ELF-1 (cell line): ENCODE measurements at places on chromosomes 16 and 17.

GRCh38 chr16:50099957-50100648 is 34.3 kb downstream of the HEATR3 start:
- no peak for DNase-seq

GRCh38 chr16:80806927-80807340 is 2.5 kb upstream of the CDYL2 start:
- DNase-seq = no peak

DNA sequence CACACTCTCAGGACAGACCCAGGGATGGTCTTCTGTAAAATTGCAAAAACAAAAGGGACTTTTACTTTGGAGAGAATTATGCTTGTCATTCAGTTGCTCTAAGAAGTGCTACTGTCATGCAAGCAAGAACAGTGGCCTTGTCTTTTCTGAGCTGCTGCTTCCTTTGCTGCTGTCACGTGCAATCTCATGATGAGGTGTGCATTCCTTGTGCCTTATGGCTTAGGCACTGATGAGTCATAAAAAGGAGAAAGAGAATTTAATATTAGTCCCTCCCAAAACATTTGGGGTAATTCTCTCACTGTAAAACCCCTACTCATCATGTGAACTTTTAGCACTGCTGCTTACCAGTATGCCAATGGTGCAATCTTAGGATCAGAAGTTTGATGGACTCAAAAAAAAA is 2051.3 kb downstream of the TP53TG3F start:
- no peak for DNase-seq

DNA sequence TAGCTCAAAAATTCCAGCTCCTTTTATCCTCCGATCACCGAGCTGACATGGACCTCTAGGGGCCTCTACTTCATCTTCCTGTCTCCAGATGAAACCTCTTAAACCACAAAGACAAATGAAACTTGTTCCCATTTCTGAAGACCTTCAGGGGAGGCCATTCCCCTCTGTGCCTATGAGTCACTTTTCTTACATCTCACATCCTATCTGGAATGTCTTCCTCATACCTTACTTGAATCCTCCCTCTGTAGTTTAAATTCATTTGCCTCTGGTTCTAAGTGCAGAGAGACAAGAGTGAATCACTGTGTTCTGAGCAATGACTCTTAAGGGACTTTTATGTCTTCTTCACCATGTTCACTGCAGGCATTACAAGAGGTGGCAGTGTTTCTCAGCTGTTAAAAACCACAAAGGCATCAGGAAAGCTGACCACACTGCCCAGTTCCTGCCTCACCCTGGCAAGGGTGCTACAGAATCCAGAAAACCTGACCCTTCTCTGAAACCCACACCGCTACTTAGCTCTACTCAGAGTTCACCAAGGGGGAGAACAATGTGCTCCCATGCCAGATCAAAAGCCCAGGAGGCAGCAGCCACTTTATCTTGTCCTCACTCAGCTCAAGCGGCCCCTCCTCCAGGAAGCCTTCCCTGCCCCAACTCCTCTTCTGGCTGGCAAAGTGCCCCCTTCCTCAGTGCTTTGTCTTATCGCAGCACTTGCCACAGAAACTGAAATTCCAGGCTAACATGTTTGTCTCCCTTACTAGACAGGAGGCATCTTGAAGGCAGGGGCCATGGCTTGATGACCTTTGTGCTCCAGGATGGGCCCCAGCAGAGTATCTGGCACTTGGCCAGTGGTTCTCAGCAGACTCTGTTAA is 6.4 kb downstream of the CUEDC1 start:
- peak; percentile 52 for DNase-seq

- peak; percentile 58 for DNase-seq
Observed at GRCh38 chr16:2535625-2536013, 2.2 kb upstream of the PDPK1 start.

DNA sequence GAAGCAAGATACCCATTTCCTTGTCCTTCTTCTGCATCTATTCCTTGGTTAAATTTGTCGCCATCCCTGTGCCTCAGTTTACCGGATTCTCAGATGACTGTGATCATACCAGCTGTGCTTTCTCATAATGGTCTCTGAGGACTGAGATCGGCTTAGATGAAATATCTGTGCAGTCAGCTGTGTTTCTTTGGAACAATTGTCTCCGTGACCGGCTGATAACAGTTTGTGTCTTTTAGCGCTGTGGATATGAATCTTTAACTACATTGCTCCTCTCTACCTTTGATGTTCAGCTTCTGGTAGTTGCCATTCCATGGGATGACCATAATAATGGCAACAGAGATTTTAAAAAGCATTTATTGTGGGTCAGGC is 473 bp downstream of the FTO start:
- DNase-seq = no peak

- peak; percentile 53 for DNase-seq
Observed at GRCh38 chr17:57442914-57443571, 186.7 kb downstream of the MSI2 start.

DNA sequence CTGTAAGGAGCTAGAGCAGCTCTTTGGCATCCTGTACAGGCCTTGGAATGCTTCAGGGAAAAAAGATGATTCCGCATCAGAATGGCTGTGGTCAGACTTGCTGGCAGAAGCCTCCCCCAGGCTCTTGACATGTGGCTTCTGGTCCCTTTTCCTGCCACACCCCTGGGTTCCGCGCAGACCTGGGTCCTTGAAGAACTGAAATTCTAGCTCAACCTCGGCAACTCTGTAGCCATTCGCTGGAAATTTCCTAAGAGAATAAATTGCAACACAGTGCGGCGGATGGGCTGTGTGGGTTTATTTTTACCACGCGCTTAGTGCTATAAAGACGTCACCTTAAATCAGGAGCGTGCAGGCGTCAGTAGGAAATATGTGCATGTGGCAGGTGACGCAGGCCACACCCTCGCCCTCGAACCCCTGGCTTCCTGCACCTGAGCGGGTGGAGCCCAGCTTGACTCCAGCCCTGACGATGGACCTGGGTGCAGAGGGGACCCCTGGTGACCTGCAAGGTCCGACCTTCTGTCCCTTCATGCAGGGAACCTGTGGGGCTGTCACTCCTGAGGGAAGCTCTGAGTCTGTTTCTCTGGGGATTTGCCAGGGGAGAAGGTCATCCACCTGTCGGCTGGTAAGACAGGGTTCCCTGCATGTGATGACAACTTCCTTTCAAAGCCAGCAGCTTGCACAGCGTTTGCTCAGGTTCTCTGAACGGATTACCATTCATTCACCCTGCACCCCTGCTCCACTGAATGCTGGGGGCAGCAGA is 46.3 kb downstream of the METRNL start:
- DNase-seq = no peak

DNA sequence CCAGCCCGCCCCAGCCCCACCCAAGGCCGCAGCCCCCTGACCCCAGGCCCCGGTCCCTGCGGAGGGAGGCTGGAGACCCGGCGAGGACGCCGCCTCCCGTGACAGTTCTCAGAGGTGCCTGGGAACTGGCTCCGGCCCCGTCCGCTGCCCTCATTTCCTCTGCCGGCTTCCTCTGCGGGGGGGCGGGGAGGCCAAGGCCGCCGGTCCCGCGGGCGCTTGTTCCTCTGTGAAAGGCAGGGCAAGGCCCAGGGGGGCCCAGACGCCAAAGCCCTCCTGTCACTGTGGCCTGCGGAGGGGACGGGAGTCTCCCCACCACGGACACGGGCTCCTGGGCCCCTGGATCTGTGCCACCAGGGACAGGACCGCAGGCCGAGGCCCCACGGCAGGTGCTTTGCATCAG is 5.0 kb upstream of the PVALEF start:
- DNase-seq = no peak

DNA sequence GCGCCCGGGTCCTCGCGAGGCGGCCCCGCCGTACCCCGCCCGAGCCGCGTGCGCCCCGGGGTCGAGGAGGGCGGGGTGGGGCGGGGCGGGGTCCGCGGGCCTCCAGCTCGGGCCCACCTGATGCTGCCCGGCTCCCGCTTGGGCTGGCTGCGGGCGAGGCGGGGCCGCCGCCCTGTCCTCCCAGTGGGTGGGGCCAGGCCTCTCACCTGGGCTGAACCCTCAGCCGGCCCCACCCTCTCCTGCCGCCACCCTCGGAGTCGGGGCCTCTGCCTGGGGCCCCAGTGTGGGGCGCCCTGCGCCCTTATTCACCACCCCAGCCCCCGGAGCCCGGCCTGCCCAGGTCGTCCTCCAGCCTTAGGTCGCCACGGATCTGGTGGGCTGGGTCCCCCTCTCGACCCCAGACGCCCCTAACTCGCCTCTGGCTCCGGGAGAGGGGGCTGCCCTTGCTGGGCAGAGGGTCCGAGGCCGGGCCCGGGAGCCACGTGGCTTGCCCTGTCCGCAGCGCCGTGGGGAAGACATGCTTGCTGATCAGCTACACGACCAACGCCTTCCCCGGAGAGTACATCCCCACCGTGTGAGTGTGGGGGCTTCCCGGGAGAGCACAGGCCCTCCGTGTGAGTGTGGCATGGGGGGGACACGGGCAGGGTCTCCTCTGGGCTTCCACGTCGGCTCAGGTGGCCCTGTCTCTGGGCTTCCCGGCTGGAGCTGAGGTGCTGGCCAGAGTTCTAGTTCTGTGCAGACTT is 578 bp downstream of the RAC3 start:
- no peak for DNase-seq

DNA sequence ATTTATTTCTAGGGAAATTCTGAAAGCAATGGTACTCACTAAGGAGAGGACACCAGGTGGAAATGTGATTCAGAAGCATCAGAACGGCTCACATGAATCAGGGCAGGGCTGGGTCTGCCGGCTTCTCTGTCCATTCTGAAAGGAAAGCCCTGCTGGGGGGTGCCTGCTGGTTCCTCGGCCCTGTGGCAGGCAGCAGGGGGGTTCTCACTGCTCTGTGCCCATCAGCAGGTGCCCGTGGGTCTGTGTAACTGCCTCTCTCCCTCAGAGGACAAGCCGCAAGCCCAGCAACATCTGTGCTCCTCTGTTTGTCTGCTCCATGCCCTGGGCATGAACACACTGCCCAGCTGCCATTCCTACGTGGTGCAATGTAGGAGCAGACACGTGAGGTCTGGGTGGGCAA is 74.9 kb upstream of the ZNF423 start:
- no peak for DNase-seq

DNA sequence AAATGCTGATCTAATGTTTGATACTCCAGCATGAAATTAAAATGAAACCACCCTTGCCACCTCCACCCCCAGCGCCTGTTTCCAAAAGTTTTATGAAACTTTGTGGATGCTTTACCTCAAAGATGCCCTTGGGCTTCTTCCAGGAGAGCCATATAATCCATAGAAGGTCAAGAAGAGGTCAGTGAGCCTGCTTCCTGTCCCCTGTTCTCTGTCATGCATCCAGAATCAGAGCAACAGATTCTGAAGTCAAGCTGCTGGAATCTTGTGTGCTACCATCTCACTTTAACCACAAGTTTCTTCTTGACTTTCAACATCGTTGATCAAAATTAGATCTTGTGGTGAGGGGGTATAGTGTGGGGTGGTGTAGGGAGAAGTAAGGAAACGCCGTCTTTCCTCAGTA is 8.6 kb downstream of the GOSR2 start:
- DNase-seq = no peak

DNA sequence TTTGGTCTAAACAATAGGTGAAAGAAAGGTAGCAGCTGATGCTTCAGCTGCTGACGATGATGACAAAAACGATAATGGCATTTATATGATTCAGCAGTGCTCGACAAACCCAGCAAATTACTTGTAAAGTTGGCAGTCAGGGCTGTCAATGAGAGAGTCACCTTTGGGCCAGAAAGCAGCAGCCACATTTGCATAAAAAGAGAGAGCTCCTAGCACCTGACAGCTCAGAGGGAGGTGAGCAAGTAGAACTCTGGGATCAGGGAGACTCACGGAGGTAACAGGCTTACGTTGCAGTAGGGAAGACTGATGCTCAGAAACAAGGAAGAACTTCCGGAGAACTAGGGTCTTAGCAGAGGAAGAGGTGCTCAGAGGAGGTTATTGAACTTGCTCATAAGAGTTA is 291.9 kb upstream of the ZFHX3 start:
- DNase-seq = no peak

GRCh38 chr16:24890746-24891145 is 45.0 kb downstream of the SLC5A11 start:
- DNase-seq = no peak

DNA sequence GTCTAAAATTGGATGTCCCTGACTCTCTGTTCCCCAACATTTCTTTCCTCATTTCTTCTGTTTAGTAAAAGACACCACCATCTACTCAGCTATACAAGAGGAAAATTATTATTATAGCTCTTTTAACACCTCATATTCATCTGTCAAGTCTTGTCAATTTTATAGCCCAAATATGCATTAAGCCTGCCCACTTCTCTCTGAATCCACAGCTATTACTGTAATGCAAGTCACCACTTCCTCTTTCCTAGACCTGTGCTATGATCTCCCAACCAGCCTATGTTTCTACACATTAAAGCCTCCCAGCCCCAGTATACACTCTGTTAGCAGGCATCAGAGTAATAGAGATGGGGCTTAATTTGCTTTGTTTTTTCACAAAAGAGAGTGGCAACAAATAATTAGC is 252.9 kb downstream of the GRIN2A start:
- no peak for DNase-seq

DNA sequence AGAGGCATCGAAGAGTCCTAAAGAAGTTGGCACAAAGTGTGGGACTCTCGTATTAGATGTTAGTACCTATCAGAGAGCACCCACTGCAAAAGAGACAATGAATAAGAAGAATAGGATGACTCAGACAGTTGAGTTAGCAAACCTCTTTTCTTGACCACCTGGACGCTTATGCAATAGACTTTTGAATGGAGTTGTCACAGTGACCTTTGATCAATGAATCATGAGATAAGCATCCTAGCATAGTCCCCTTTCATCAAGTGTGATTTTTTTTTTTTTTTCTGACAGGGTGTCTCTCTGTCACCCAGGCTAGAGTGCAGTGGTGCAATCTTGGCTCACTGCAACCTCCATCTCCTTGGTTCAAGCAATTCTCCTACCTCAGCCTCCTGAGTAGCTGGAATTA is 1417.9 kb upstream of the GOT2 start:
- DNase-seq = no peak

DNA sequence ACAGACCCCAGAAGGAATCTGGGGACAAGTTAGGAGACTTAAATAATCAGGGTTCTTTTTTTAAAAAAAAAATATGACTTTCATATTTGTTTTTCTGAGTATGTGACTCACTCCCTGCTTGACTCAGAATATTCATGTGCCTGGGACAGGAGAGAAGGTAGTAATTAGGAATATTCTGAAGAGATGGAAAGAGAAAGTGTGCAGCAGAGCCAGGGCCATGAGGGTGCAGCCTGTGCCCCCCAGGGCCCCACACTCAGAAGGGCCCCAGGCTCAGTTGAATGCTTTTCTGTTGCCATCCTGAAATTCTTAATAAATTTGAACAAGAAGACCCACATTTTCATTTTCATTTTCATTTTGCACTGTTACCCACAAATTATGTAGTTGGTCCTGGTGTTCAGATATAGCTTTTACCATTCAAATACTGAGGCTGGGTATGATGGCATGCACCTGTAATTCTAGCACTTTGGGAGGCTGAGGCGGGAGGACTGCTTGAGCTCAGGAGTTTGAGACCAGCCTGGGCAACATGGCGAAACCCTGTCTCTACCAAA is 11.5 kb upstream of the LONP2 start:
- no peak for DNase-seq

- DNase-seq = no peak
Observed at GRCh38 chr16:80824623-80825364, 20.4 kb upstream of the CDYL2 start.

GRCh38 chr16:9903-10665 is 43.3 kb downstream of the POLR3K start:
- peak; percentile 6 for DNase-seq

GRCh38 chr17:17382065-17382459 is 78.9 kb downstream of the NT5M start:
- no peak for DNase-seq
